ENCODE measurements at places on chromosomes 5 and 9.

GRCh38 chr5:128668921-128669320, 130.9 kb upstream of the FBN2 start:
- no peak for DNase-seq

- no peak for DNase-seq
These were observed 70.6 kb upstream of the CKMT2 start for GRCh38 chr5:81162501-81162900.

GRCh38 chr9:15146268-15146700, 160.7 kb downstream of the TTC39B start:
- no peak for DNase-seq

DNA sequence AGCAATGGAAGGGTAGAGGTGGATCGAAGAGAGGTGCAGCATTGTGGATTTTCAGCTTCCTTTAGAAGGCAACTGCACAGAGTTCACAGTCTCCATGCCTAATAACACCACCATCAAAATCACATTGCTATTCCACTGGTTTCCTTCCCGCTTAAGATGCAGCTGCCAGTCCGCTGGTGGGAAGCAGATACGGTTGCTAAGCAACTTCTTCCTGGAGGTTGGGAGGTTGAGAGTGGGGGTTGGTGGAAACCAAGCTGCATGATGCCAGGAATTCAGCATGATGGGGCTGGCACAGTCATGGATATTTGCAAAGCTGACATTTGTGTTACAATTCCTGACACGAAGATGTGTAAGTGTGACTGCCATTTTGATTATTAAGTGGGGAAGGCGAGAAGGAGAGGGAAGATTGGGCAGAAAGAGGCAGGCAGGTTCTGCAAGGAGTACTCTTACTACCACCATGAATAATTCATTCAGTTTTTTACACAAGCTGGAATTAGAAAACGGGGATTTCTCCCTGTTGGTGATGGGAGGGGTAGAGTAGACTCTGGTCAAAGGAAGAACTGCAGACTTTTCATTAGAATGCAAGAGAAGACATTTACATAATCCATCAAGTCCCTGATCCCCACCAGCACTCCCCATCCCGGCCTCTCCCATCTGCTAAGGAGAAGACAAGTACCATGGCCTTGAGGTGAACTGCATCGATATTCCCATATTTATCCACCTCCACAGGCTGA, 87.5 kb downstream of the GLDC start:
- DNase-seq, result peak; percentile 68

GRCh38 chr9:121271368-121272341, 3.7 kb downstream of the GSN start:
- DNase-seq, result peak; percentile 82

GRCh38 chr5:172389578-172390112, 64.7 kb downstream of the SH3PXD2B start:
- DNase-seq, result no peak

DNA sequence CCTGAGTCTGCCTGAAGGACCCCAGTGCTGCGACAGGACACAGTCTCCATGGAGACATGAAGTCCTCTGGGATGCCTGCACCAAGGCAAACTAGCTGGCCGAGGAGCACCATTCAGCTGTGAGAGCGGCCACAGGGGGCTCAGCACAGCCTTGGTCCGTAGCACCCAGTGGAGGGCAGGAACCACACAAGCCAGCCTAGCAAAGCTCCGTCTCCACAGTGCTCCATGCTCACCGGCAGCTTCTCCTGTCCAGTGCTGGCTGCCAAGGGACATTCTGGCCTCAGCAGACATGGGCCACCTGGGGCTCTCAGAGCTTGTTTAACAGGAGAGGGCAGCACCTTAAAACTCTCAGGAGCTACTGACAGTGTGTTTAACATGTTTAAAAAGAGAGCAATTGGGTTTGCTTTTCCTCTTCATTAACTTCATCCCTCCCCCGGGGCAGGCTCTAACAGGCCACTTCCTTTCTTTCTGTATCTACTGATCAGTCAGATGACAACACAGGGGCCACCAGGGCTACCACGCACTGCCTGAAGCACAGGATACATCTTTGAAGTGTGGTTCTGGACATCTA, 57.0 kb downstream of the SECISBP2 start:
- DNase-seq, result no peak

DNA sequence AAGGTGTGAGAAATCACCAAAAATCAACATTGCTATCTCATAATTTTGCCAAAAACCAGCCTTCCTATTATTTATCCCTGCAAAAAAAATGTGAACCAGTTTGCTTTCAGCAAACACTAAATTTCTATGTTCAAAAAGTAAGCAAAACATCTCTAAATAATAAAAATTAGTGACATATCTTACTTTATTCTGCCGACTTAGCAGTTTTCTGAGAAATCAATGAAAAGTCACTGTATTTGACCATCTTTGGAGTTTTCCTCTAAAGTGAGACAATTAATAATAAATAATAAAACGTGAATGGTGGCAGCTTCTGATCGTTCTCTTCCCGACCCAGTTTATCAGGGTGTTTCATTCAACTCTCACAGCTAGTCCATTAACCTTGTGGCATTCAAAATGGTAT, 158.6 kb upstream of the TARS1 start:
- DNase-seq, result no peak

DNA sequence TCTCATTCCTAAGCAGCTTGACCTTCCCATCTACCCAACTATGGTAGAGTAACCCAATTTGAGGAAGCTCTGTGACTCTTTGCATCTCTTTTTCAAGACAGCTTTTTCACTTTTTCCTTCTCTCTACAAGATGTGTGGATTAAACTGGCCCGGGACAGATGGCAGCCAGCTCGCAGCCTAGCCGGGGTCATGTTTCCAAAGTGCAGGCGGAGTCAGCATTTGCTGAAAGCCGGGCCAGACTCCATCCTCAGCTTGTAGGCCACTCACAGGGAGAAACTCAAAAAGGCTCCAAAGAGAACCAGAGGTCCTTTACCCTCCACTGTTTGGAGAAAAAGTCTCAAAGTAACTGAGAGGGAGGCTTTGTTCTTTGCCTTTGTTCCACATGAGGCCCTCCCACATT, 286.8 kb upstream of the PANK3 start:
- DNase-seq, result no peak

- DNase-seq, result no peak
These were observed 310.8 kb downstream of the DRD1 start for GRCh38 chr5:175133185-175133584.

DNA sequence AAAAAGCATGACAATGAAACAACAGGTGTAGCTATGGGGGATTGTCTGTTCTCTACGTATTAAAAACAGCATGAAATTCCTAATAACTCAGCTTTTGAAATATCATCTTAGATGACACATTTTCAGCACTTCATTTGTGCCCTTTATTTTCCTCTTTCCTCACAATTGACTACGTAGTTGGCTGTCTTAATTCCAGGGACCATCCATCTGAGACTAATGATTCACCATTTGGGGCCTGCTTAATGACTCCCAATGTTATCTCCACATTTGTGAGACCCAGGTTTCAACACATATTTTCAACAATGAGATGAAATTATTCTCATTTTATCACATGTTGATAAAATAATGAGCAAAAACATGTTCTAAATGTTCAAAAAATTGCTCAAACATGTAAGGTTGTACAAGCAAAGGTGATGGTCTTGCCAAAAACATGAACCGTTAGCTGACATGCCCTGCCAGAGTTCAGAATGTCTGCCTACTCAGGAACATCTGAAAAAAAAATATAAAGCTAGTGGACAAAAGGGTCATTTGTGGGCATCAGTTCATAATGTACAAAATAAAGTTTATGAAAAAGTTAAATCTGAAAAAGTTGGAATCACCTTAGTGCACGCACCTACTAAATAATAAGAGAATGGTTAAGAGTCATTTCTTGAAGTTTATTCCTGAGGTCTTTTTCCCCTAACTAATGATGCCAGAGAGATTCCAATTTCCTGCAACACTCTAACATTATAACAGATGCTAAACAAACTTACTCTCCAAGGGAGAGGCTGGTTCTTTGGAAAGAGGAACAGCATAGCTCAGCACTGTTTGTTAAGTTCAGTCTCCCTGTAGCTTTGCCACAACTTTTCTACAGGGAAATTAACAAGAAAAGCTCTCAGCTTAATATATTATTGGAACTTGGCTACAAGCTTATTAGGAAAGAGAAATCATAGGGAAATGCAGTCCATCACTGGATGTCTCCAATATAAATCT, 275.5 kb downstream of the SPOCK1 start:
- DNase-seq, result no peak

- DNase-seq, result no peak
These were observed 39.9 kb downstream of the PAX5 start for GRCh38 chr9:36993933-36994764.

GRCh38 chr9:130426883-130427282, 17.9 kb upstream of the ASS1 start:
- DNase-seq, result no peak

GRCh38 chr5:141742866-141743851, 61.1 kb upstream of the ARAP3 start:
- DNase-seq, result no peak

GRCh38 chr9:89732295-89732938, 127.6 kb downstream of the GADD45G start:
- DNase-seq, result no peak

- no peak for DNase-seq
These were observed 501.0 kb downstream of the BNC2 start for GRCh38 chr9:16369427-16369826.

DNA sequence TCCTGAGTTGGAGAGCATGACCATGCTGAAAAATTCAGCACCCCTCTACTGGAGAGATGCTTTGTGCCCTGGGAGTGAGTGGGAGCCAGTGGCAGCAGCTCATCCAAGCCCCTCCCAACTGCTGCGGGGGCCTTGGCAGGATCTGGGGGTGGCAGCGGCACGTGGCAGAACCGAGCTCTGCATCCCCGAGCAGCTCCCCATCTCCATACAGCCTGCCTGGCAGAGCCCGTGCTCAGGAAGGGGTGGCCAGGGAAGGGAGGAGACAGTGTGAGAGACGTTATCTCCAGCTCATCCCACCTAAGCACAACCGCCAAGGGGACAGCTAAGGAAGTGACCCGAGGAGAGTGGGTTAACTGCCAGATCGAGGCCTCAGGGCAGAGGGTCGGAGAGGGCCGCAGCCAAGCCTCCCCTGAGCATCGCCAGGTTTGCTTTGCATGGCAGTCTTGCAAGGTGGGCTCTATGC, 17.2 kb upstream of the DPM2 start:
- peak; percentile 86 for DNase-seq

- DNase-seq, result peak; percentile 94
These were observed 362.7 kb downstream of the CSNK1G3 start for GRCh38 chr5:123874600-123875201.

DNA sequence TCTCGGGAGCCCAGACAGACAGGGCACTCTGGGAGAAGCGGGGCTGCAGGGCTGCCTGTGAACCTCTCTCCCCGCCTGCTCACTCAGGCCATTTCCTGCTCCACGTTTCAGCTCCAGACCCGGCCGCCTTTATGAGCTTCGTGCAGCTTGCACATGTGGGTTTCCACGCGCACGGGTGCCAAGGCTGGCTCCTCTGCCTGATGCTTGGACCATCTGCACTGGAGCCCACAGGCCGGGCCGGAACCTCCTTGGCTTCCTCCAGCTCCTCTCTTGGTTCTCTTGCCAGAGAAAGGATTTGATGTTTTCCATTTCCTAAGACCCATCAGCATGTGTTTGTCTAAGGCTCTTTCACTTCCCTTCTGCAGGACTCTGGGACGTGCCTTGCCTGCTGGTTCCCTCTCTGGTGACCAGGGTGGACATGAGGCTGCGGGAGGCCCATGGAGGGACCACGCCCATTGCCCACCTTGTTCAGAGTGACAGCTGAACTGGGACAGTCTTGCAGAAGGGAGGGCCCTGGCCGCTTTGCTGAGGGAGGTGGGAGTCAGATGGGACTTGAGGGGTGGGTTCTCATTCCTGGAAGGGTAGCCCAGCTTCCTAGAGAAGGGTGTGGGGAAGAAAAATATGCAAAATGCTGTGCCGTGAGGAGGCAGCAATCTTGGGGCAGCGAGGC, 23.3 kb upstream of the COL5A1 start:
- peak; percentile 43 for DNase-seq

GRCh38 chr9:7360513-7360912, 439.1 kb downstream of the DMAC1 start:
- no peak for DNase-seq

DNA sequence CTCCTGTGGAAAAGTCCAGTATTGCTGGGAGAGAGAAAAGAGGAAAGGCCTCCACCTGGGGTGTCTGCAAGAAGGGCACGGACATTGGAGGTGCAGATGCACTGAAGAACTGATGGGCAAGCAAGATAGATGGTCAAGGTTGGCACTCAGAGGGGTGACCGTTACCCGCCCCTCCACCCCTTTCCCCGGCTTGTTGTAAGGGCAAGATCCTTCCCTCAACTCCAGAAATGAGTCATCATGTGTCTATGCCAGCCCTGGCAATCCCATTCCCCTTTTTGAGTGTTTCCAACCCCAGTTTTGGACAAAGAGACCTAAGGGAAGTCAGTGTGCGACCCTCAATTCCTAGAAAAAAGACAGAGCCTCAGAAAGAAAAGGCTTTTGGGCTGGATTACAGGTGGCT, 34.9 kb upstream of the ATP6V1G1 start:
- DNase-seq, result no peak
